ENCODE measurements at places on chromosomes 2 and 18.

GRCh38 chr2:96238266-96238665 lies 27.5 kb downstream of the TMEM127 start:
- DNase-seq: no peak

GRCh38 chr18:27845897-27846296 lies 331.0 kb downstream of the CDH2 start:
- no peak for DNase-seq

- no peak for DNase-seq
Measured at GRCh38 chr2:109185821-109186570, 57.0 kb downstream of the SH3RF3 start.

DNA sequence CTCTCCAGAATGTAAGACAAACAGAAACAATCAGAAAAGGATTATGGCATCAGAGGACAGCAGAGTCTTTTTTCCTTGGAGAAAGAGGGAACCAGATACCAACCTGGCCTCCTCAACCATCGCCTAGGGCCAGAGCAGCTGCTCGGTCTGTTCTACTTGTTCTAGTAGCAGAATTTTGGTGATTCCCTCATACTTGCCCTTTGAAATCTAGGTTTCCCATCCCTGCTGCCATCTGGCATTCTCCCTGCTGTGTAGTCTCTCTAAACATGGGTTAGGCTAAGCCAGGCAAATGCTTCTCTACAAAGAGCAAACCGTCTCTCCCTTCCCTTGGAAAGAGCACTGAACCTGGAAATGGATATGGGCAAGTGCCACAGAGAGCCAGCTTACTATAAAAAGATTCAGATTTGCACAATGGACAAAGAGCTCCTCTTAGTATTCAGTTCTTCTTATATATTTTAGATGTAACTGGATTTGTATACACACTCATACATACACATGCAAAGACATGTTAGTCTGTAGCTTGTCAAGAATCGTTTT lies 208.6 kb upstream of the ST6GAL2 start:
- DNase-seq: no peak

DNA sequence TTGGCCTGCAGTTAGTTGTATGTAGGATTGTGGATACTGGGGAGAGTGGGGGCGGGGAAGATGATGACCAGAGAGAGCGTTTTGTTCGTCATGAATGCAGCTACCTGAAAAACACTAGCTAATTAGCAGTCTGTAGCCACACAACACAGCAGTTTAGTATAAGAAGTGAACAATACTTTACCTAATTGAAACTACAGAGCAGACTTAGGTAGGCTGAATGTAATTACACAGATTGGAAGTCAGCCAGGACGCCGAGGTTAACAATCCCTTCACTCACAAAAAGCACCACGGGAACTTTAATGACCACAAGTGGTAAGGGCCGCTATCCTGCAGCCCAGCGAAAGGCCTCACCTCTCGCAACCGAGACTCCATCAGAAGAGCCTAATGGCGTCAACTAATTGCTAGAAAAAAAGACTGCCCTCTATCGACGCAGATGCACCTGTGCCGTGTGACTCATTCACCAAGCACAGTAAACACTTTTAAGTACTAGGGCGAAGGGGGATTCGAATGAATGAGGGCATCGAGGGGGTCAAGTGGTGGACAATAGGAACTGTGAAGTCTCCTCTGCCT lies 591.0 kb downstream of the ARHGAP15 start:
- peak; percentile 45 for DNase-seq

DNA sequence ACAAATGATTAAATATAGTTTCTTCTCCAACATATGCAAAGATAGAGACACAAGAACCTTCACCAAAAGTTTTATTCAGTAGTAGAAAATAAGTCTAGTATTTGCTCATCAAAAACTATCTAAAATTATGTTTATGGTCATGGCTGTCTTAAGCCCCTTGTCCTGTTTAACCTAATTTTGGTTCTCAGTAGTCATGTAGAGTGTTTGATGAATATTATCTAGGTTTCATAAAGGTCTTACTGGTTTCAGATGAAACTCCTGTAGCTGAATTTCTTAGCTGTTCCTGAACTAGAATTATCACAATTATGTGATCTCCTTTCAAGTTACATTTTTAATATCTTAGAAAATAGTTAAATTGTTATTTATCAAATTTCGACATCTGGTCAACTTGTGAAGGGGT lies 228.0 kb upstream of the SPHKAP start:
- no peak for DNase-seq

DNA sequence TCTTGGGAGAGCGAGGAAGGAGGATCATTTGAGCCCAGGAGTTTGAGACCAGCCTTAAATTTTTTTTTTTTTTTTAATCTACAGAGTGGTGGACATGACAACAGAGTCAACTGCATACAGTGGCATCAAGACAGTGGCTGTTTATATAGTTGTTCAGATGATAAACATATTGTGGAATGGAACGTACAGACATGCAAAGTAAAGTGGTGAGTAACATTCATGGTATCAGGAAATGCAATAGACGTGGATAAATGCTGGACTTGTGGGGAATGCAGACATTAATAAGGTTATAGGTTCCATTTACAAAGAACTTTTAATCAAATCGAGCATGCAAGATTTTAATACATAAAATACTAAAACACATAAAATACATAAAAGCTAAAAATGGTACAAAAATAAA lies 11.9 kb downstream of the WDR43 start:
- no peak for DNase-seq

DNA sequence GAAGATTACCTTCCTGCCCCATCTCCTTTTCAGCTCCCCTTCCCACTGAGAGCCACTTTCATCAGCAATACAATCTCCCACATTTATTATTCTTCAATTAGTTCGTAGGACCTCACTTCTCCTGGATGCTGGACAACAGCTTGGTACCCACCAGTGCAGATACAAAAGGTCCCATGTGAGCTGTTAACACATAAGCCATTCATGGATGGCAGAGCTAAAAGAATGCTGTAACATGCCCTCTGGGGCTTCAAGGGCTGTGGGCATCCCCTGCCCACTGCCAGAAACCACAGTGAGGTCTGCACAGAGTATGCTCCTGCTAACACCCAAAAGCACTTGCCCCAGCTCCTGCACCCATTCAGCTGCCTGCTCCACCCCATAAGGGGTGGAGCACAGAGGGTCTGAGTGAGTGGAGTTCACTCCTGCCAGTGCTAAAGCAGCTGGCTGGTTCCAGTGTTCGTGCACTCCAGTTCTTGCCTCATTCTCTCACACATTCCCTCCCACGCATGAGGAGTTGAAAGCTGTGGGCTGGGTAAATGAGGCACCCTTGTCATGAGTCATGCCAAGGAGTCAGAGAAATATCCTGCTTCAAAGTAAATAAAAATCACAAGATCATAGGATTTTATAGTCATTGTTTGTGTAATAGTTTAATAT lies 305.9 kb upstream of the TMEFF2 start:
- DNase-seq: no peak

DNA sequence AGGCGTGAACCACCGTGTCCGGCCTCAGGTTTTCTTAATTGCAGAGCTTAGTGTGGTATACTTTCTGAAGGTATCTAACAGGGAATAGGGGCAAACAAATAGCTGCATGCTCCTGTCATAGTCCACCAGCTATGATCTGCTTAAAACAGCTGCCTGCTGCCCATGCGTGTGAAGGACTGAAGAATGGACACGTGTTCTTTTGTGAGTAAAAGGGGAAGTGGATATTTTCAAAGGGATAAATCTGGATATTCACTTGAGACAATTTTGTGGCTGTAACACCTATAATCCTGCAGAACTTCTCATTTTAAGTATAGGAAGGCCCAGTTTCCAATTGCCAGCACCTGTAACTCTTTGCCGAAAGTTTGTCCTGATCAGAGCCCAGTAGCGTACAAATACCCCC lies 44.7 kb downstream of the TRPM8 start:
- DNase-seq: no peak
